ENCODE measurements at places on chromosomes 2 and 18. TPM values are rescaled to one million over a fixed set of nuclear protein-coding genes. Genes with fewer than 3 reads are reported as not detected.

GRCh38 chr2:121348128-121348740 lies 63.2 kb upstream of the TFCP2L1 start:
- no peak for DNase-seq

- DNase-seq = peak; percentile 84
Observed at GRCh38 chr2:233098618-233099017, 38.5 kb downstream of the INPP5D start.

GRCh38 chr2:121382744-121383143 lies 97.7 kb upstream of the TFCP2L1 start:
- DNase-seq = no peak

- DNase-seq = no peak
Observed at GRCh38 chr2:231053846-231054245, 2.8 kb upstream of the PSMD1 start.

GRCh38 chr18:25136416-25137196 lies 215.4 kb downstream of the ZNF521 start:
- DNase-seq = no peak

DNA sequence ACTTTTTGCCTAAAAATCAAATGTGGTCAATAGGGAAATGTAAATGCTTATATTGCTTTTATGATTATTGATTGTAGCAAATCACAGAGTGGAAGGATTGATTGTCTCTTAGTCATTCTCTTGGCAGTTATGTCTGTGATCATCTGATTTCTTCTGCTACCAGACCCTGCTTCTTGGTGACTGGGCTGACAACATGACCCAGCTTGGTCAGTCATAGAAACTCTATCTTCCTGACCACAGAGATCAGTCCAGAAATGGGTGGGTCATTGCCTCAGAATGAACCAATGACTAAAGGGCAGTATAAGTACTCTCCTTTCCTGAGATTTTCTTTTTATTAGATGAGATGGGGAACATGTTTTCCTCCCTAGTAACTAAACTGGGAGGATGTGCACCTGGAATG lies 87.6 kb downstream of the MAIP1 start:
- no peak for DNase-seq

DNA sequence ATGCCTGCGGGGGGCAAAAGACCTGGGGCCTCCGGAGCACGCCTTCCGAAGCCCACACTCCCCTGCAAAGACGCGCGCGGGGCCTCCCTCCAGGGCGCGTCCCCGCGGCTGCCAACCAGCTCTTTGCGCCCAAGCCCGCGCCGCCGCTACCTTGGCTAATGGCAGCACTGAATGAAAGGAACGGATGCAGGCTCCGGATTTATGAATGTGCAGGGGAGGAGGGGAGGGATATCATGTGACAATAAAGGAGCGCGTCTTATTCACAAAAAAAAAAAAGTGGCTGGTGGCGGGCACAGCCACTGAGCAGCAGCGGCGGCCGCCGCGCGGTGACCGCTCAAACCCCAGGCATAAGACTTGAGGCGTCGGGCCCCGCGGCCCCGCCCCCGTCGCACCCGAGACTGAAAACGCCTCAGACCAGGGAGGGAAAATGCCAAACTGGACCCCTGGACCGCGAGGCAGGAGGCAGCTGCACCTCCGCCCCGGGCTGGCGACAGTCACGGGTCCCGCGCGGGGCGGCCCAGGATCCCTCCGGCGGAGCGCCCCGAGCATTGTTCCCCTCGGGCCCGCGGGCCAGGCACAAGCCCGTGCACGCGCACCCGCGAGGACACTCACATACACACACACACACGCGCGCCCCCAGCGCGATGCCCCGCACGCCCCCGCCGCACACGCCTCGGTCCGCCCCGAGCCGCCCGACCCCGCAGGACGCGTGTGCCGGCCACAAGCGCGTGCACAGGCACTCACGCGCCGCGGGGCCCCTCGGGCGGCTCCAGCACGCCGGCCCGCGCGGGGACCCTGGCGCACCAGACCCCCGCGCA lies 1.6 kb downstream of the SPRED2 start:
- DNase-seq = no peak

GRCh38 chr2:120662046-120662445 lies 73.6 kb upstream of the GLI2 start:
- DNase-seq = no peak

DNA sequence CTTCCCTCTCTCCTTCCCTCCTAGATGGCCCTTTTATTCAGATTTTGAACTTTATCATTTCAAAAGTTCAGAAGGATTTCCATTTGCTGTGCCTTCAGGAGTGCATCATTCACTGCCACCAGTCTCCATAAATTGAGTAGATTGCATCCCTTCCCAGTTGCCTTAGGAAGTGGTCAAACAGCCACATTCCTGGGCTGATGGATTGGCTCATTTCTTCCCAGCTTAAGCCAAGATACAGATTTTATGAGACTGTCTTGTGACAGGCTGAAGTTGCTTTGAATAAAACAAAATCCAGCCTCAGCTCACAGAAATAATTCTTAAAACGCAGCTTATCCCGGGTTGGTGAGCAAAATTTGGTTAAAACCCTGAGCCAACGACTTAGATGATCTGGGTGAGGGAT lies 9.8 kb downstream of the NRP2 start:
- no peak for DNase-seq

- DNase-seq = no peak
Observed at GRCh38 chr2:236352761-236353593, 88.8 kb upstream of the ASB18 start.

DNA sequence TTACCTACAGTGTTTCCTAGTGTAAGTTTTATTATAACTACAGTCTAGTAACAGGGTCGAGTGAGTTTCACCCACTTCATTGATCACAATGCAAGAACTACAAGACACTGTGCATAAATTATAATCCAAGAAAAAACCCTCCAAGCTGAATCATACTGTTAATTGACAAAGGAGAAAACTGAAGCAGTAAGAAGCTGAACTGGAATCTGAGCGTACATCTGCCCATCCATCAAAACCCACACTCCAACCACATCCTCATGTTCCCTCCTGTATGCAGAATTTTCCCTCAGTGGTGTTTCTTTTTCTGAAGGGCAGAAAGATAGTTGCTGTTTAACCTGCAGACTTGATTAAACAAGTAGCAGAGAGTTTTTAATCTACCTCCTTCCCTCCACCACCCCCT lies 49.5 kb upstream of the KIDINS220 start:
- no peak for DNase-seq

DNA sequence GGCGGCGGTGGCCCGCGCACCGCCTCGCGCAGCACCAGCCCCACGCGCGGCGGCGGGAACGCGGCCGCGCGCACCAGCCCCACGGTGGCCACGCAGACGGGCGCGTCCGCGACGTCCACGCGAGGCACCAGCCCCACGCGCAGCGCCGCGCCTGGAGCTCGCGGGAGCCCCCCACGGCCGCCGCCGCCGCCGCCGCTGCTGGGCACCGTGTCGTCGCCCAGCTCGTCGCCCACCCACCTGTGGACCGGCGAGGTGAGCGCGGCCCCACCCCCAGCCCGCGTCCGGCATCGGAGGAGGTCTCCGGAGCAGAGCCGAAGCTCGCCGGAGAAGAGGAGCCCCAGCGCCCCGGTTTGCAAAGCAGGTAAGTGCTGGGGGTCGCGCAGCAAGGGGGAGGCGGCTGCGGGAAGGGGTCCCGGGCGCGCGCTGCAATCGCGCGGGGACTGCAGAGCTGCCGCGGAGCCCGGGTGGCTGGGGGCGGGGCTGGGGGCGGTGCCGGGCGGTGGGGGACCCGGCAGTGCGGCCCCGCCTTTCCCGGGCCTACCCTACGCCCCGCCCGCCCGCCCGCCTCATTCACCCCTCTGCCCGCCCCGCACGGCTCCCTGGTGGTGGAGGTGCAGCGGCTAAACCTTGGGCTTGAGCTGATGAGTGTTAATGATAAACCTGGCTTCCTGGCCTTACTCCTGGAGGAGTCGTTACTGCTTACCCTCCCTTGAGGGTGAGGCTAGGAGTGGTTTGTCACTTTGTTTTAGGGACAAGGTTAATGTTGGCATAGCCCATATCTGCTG lies 851 bp downstream of the FAM117B start:
- DNase-seq = no peak

RNPEPL1 gene
- 63.2 TPM for total RNA-seq

CD207 gene
- total RNA-seq = not detected

ACTG2 gene
- 173 TPM for total RNA-seq

SESTD1 gene
- 101 TPM for total RNA-seq

SATB2 gene
- 11.6 TPM for total RNA-seq

Data from chondrocyte (in vitro differentiated cells).